ENCODE measurements at places on chromosomes 7 and 10. TPM values are rescaled to one million over a fixed set of nuclear protein-coding genes. Genes with fewer than 3 reads are reported as not detected.

APBB1IP gene
- not detected for total RNA-seq

DNA sequence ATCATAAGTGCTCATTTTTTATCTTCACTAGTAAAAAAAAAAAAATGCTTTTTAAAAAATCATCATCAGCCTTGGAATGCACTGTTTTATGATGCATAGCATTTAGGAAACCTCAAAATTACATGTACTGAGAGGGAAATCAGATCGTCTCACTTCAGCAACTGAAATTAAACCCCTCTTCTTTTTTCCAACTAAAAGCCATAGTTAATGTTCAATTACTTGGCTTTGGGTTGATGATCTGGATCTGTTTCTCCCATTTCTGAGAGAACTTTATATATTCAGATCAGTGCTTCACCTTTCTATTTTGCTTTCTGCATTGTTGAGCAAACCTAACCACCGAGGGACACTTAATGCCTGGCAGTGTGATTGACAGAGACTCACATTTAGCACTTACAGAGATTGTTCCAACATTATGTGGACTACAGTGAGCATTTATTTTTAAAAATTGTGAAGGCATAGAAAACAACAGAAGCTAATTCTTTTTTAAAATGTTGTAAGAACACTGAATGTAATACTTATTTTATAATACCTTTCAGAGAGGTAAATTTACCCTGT is 678.4 kb downstream of the PHTF2 start:
- no peak for DNase-seq

MAP3K8 gene
- total RNA-seq, result 13.8 TPM

NPFFR1 gene
- not detected for total RNA-seq

IGFBP3 gene
- 37.0 TPM for total RNA-seq

DNA sequence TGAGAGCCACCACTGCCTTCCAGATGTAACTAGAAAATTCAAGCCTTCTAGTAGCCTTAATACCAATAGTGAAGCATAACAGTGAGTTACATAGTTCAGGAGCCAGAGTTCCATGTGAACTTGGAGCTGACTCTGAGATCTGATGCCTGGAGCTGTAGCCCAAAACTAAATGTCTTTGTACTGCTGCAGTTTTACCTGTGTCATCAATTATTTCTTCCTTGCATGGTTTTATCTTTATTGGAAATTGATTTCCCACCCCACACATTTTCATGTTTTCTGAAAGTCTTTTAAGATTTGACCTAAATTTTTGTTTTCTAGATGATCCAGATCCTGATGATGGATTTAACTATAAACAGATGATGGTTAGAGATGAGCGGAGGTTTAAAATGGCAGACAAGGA is 17.0 kb downstream of the OPN1SW start:
- no peak for DNase-seq

DNA sequence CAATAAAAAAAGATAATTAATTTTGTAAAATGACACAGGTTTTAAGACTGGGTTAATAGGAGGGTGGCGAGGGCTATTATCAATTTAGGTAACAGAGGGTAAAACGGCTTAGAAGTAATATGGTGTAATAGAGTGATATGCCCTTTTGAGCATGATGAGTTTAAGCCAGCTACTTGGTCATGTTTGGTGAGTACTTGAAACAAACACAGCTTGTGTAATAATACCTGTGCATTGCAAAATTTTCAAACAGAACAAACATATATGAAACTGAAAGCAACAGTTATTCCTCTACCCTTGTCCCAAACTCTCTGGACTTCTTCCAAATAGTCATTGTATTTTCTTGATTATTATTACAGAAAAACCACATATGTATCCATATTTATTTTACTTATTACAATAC is 241.7 kb downstream of the MAGI2 start:
- no peak for DNase-seq

CARD11 gene
- 5.1 TPM for total RNA-seq

Data from transverse colon (tissue), 4 donors.